ENCODE measurements at places on chromosomes 11 and 22.
A peak's percentile ranks its signal among the peaks of the same experiment; 100 is the strongest.

- DNase-seq, result no peak
Observed at GRCh38 chr11:68621826-68622225, 62.5 kb upstream of the GAL start.

GRCh38 chr11:109728056-109728455, 306.1 kb downstream of the C11orf87 start:
- no peak for DNase-seq

DNA sequence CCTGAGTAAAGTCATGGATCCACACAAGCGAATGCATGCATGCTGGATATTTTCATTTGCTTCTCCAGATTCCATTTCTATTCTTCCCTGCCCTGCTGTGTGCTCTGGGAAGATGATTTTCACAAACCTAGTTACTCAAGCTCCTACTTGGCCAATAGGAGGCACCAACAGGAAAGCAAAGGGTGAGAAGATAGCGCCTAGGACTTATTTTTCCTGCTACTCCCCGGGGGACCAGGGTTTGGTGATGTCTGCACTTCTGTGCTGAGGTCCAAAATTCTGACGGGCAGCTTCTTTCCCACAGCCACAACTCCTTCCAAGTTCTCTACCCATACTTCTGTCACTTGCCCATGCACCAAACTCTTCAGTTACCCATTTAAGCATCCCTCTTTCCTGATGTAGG, 509.3 kb upstream of the TENM4 start:
- no peak for DNase-seq

DNA sequence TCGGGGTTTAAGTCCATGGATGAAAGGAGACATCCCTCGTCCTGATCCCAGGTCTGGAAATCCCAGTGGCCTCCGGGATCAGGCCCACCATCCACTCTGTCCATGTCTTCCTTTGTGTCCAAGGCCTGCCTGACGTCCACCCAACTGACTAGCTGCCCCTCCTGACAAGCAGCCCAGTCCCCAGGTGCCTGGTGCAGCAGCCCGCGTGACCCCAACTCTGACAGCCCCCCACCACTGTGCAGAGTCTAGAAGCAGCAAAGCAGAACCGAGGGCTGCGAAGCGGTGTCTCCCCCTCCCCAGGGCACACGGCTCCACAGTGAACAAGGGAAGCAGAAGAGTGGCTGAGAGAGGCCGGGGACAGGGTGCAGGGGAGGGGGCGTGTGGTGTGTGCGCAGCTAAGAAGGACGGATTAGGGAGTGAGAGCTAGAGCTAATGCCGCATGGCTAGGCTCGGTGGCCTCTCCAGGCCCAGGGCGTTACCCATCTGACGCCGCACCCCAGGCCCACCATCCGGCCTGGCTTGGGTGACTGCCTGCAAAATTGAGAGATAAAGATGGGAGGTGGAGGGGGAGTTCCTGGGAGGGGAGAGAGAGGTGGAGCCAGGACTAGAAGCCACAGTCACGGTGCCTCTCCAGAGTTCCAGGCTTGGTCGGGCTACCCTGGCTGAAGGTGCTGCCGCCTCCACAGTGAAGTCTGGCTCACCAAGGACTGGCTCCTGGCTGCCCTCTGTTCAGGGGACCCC, 16.6 kb upstream of the BAIAP2L2 start:
- no peak for DNase-seq

DNA sequence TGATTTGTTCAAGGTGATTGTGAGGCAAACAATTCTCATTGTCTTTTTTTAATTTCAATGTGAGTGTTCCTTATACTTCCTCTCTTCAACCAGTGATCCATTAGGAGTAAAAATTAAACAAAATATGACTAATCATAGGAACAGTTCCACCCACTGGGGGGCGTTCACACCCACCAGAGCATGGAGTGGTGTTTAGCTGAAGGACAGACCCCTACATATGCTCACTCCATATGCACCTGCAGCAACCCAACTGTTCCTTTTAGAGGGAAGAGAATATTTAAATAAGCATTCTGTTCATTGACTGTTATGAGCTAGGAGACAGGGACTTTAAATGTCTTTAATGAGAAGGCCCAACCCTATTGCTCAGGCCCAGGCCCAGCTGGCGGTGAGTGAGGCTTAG, 78.7 kb upstream of the DRD2 start:
- DNase-seq, result no peak

GRCh38 chr11:9280655-9281301, 15.6 kb upstream of the DENND5A start:
- peak; percentile 19 for DNase-seq

GRCh38 chr11:45209891-45210699, 63.7 kb downstream of the PRDM11 start:
- DNase-seq, result peak; percentile 20

DNA sequence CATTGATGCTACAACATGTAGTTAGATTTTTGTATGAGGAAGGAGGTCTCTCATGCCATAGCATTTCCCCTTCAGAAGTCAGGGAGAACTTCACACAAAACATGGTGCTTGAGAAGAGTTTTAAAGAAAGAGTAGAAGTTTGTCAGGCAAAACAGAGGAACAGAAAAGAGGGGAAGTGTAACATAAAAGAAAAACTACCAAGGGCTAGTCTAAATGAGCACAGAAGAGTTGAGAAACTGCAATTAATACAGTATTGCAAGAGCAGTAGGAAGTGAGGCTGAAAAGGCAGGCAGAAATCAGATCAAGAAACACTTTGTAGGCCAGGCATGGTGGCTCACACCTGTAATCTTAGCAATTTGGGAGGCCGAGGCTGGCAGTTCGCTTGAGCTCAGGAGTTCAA, 61.0 kb downstream of the FAM168A start:
- no peak for DNase-seq

- no peak for DNase-seq
Observed at GRCh38 chr11:90947930-90948329, 725.1 kb upstream of the CHORDC1 start.

GRCh38 chr11:119832202-119832935, 103.4 kb upstream of the NECTIN1 start:
- no peak for DNase-seq

DNA sequence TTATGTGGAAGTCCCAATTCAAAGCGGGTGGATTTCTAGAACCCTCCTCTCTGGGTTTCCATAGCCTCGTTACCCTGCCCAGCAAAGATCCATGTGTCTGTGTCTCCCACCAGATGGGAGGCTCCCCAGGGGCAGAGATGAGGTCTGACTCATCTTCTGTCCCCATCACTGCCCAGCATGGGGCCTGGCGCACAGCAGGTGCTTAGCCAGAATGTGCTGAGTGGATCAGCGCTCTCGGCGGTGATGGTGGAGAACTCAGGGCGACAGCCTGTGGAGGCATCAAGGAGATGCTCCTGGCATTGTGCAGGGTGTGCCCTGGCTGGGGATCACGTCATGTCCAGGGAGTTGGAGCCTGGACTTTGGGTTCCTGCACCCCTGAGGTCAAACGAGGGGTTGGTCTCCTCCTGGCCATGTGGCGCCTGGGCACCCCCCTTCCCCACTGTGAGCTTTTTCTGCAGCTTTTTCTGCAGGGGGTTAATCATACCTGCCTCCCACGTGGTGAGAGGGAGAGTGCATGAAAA, 46.1 kb upstream of the RFPL3 start:
- DNase-seq, result no peak

- no peak for DNase-seq
Observed at GRCh38 chr11:95054356-95054755, 5.1 kb downstream of the KDM4F start.

DNA sequence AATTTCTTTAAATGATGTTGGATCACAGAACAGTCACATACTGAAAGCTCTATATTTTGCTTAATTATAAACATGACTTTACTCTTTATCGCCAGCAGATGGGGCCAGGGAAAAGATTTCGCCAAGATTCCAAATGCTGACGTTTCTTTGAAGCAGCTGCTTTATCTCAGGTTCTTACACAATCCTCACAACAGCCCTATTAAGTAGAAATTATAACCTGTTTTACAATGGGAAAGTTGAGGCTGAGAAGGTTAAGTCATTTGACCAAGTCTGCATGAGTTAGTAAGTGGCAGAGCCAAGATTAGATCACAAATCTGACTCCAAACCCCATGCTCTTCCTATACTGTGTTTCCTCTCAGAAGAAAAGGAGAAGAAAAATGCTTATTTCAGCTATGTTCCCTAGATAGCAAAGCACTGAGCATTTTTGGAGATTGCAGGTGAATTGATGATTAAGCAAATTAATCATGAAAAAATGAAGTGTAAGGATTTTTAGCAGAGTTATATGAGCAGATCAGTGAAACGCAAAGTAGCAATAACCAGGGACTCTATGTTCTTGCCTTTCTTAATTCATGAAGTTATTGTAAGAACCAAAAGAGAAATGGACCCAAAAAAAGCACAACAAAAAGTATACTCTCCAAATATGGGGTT, 79.0 kb downstream of the AASDHPPT start:
- DNase-seq, result no peak

- no peak for DNase-seq
Observed at GRCh38 chr11:9820260-9820659, 156.4 kb downstream of the SWAP70 start.

DNA sequence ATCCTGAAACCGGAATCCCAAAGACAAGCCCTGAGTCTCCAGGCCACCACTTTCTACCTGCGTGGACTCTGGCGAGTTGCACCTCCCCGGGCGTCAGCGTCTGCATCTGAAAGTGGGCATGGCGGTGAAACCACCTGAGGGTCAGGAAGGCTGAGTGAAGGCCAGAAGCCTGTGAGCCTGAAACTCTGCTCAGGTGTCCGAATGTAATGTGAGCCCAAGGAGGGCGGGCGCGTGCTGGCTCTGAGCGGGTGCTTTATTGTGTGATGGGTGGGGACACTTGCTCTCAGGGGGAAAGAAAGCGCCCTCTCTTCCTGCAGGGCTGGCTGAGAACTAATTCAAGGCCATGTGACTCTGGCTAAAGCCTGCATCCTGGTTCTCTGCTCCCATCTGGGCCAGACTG, 135.6 kb downstream of the ST3GAL4 start:
- DNase-seq, result no peak

DNA sequence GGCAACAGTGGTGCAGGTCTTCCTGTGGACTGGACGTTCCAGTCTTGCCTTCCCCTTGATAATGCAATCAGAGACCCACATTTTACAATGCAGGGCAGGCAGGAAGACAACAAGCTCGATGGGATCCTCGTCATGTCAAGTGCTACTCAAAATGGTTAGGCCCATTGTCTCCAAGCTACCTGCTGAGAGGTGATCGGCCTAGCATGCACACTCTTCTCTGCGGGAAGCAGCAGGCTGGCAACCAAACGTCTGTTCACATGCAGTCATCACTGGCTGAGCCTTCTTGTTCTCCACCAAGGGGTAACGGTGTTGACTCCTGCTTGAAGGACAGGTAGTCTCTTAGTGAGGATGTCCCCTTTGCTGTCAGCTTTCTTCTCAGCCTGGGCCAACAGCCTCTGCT, 25.5 kb upstream of the CD82 start:
- no peak for DNase-seq

GRCh38 chr11:15289723-15290122, 175.0 kb downstream of the INSC start:
- DNase-seq, result no peak

DNA sequence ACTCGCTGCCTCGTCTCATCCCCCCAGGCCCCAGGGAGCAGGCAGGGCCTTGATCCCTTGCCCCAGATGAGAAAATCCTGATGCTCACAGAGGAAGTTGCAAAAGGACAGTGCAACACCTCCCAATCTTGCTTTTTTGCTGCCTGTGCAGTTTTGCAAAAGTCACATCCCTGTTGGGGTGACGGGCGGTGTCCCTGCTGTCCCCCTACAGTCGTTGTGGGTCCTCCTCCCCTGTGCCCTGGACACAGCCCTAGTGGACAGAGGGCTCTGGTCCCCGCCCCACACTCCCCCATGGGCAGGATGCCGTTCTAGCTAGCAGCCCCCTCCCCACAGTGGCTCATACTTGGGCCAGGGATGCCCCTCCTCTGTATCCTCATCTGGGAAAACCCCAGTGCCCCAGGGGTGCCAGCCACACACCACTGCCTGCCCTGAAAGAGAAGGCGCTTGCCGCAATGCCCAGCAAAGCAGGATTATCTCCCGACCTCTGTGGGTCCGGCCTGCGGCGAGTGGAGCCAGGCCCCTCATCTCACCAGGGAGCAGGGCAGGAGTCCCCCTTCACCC, 18.4 kb upstream of the CTSD start:
- DNase-seq, result no peak

DNA sequence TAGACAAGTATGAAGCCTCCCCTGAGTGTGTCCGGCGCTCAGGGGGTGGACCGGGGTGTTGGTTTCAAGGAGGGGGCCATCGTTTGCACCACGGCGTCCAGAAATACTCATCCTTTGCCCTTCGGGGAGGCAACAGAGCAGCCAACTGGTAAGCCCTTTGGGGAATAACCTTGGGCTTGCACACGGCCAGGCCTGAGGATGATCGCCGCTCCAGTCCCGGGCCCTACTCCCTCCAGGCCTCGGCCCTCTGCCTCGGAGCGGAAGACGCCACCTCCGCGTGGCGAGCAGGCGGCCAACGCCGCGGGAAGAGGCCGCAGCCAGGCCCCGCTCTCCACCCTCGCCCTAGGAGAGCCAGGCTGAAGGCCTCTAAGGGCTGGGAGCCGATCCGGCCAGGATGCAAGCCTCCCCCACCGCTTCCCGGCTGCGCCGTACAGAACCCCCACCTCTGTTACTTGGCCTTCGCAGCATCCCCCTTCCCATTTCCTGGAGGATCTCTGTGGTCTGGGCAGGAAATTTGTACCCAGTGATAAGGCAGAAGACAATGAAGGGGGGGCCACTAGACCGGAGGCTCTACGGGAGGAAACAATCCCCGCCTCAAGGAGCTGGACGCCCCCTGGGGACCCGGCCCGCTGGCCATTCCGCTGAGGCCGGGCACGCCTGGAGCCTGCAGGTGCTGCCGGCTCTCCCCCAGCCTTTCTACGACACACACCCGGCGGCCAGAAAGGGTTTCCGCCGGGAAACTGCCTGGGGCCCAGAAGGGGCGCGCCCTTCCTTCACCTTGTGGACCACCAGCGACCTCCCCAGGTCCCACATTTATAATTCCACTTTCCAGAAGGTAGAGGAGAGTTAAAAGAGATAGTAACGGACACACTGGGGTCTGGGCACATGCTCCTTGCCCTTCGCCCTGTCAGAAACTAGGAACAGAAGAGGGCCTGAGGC, 2.6 kb downstream of the ESAM start:
- no peak for DNase-seq

GRCh38 chr11:116871248-116871647, 33.8 kb upstream of the APOA1 start:
- no peak for DNase-seq

GRCh38 chr22:46574993-46575910, 37.8 kb upstream of the CELSR1 start:
- no peak for DNase-seq

DNA sequence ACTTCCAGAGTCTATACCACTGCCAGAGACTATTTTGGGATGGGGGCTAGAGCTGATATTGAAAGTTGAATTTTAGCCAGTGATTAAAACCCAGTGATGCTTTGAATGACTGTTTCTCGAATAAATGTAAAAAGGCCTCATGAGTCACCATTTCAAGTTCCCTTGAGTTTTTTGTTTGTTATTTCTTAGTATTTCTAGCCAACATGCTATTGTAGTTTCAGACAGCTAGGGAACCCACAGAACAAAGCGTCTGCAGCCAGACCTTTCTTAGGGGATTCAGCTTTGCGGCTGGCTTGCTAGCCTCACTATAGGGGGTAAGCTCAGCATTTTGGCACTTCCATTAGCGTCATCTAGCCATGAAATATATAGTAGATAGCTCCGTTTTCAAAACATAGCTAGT, 66.5 kb downstream of the DBX1 start:
- DNase-seq, result no peak

- DNase-seq, result no peak
Observed at GRCh38 chr22:45548991-45549761, 46.5 kb downstream of the FBLN1 start.
